ENCODE measurements at places on chromosomes 6 and 20.

DNA sequence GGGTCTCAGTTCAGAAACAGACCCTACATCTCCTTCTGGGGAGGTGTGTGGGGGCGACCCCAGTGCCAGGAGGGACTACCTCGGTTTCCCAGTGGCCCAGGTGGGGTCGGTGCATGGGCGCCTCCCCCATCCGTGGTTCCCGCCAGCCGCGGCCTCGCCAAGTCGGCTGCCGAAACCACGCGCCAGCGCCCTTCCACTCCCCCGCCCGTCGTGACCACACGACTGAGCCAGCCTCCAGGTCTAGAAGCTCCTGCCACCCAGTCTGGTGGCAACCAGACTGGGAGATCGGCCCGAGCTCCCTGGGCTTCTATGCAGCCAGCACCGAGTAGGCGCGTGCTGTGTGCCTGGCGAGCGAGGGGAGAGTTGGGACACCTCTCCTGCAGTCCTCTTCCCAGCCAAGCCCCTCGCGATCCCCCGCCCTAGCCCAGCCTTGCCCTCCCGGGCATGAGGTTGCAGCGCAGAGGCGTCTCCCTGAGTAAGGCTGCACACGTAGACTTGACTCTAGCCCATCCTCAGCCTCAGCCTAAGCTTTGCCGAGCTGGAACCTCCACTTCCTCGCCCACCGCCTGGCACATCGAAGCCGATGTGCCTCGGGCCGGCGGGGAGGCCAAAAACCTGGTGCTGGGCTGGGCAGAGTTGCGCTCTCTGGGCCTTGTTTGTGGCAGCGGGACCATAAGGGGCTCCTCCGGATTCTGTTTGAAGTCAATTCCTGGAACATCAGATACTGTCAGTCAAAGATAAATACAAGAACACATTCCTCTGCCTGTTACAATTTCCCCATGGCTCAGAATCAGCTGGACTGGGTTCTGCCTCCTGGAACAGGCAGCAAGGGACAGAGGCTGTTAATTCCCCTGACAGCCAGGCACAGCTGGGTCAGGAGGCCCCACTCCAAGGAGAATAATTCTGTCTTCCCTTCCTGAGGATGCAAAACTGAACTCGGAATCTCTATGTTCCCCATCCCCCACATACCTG lies 1.5 kb upstream of the CPNE5 start:
- DNase-seq: no peak

DNA sequence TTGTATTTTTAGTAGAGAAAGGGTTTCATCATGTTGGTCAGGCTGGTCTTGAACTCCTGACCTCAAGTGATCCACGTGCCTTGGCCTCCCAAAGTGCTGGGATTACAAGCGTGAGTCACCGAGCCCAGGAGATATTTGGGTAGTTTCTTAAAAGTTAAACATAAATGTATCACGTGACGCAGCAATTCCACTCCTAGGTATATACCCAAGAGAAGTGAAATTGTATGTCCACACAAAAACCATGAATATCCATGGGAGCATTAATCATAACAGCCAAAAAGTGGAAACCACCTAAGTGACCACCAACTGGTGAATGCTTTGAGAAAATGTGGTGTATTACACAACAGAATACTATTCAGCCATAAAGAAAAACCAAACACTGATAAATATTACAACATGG lies 164.8 kb downstream of the MRPL14 start:
- DNase-seq: no peak

GRCh38 chr6:101232961-101233360 lies 160.5 kb upstream of the GRIK2 start:
- no peak for DNase-seq

DNA sequence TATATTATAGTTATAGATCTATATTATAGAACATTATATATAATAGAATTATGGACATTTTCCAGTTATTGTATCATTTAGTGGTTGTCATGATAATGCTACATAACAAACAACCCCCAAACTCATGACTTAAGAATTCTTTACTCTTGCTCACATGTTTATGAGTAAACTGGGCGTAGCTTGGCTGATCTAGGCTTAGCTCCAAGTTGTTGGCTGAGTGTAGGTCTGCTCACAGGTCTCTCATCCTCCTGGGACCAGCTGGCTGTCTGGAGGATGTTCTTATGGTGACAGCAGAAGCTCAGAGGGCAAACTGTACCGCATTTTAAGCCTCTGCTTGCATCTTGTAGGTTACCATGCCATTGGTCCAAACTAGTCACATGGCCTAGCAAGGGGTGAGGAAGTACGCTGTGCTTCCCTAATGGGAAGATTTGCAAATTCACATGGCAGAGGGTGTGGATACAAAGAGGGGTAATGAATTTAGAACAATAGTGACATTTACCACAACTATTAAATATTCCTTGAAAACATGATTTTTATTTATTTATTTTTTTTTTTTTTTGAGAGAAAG lies 34.2 kb downstream of the ARHGAP40 start:
- no peak for DNase-seq

- no peak for DNase-seq
Observed at GRCh38 chr6:43766964-43767461, 3.0 kb upstream of the VEGFA start.

DNA sequence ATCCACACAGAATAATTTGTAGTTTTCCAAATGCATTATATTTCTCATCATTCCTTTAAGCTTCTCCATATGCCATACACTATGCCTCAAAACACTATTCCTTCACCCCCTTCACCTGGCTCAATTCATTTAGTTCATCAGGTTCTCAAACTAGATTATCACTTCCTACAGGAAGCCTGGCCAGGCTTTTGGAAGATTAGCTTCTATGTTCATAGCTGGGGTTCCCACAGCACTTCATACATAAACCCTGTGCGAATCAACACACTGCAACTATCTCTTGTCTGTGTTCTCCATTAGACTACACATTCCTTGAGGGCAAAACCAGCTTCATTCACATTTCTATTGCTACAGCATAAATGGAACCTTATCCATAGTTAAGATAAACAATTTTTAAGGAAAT lies 40.5 kb upstream of the PLN start:
- DNase-seq: no peak

- DNase-seq: no peak
Observed at GRCh38 chr6:98985391-98985790, 37.6 kb upstream of the FBXL4 start.
